ENCODE measurements at places on chromosomes 11 and 22.

DNA sequence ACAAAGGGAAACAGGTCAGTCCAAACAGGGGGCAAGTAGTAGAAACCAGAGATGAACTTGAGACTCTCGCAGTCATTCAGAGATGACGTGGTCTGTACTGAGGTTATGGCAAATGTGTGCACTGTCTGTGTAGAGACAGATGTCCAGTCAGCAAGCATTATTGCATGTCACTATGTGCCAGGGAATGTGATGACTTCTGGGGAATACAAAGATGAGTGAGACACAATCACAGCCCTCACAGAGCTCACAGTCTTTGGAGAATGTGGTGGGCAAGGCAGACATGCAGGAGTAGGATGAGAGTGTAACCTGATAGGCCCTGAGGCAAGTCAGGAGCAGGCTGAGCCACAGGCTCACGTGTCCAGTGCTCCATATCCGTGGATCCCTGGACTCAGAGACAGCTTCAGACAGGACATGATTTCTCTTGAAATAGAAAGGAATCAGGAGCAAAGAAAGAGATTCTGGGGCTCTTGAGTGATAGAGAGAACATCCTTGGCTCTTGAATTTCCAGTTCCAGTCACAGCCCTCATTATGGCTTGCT lies 550.7 kb downstream of the ETS1 start:
- no peak for DNase-seq

DNA sequence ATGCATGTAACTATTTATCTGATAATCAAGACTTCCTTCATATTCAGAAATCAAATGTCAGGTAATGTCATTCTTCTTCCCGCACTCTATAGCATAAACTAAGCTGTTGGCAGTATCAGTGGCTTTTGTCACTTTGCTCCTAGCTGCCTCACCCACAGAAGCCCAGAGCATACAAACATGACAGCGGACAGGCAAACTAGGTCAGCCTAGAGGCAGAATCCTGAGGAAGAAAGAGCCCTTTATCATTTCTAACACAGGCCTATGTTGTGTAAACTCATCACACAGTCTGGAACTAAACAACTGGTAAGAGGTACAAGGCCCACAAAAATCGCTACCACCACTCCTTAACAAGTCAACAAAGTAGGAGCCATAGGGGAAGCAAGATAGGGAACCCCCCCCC lies 21.0 kb downstream of the GUCY1A2 start:
- no peak for DNase-seq

- no peak for DNase-seq
Measured at GRCh38 chr11:3178349-3178748, 13.2 kb upstream of the OSBPL5 start.

- no peak for DNase-seq
Measured at GRCh38 chr22:39611360-39611759, 40.8 kb downstream of the CACNA1I start.

DNA sequence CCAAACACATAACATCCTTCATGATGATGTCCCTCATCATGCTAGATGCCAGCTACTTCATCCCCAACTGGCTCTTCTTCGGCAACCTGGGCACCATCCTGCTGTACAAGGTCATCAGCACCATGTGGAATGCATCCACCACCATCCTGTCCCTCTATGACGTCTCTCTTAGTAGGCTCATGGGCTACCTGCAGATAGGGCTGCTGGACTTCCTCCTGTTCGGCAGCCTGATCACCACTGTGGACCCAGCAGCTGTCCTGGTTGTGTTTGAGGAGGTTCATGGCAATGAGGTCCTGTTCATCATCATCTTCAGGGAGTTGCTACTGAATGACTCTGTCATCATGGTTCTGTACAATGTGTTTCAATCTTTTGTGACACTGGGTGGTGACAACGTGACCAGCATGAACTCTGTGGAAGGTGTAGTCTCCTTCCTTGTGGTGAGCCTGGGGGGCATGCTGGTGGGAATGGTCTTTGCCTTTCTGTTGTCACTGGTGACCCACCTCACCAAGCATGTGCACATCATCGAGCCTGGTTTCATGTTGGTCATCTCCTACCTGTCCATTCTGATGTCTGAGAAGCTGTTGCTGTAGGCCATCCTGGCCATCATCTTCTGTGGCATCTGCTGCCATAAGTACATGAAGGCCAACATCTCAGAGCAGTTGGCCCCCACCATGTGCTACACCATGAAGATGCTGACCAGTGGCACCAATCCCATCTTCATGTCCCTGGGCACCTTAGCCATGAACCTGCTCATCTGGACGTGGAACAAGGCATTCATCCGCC lies 120.7 kb upstream of the SERPIND1 start:
- no peak for DNase-seq

DNA sequence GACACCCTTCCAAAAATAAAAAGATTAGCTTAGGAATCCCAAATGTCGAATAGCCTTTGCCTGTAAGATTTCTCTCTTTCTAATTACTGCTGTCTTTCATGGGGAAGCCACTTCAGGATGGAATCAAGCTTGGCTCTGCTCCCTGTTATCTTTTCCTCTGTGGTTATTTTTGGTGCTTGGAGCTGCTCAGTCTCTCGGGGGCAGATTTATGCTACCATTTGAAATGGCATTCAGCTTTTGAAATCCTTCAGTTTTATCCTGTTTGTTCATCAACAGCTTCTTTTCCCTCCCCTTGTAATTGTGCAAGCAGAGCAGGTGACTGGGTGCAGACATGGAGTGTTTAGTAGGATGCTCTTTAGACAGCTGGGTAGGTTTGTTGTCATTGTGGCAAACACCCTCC lies 111.0 kb downstream of the DBX1 start:
- DNase-seq: no peak

DNA sequence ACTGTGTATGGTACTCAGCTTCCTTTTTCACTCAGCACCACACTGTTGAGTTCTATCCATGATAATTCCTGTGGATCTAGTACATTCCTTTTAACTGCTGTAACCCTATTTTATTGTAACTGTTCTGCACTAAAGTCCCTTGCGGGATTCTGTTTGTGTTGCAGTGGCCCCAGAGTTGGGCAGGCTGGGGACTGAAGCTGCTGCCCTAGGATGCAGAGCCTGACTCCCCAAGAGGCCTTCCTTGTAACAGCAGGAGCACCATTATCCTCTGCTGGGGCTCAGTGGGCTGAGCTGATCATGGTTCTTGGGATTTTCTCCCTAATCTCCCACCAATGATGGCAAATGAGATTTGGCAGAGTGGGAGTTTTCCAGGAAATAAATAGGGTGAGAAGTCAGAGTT lies 77.7 kb downstream of the CABIN1 start:
- DNase-seq: no peak

DNA sequence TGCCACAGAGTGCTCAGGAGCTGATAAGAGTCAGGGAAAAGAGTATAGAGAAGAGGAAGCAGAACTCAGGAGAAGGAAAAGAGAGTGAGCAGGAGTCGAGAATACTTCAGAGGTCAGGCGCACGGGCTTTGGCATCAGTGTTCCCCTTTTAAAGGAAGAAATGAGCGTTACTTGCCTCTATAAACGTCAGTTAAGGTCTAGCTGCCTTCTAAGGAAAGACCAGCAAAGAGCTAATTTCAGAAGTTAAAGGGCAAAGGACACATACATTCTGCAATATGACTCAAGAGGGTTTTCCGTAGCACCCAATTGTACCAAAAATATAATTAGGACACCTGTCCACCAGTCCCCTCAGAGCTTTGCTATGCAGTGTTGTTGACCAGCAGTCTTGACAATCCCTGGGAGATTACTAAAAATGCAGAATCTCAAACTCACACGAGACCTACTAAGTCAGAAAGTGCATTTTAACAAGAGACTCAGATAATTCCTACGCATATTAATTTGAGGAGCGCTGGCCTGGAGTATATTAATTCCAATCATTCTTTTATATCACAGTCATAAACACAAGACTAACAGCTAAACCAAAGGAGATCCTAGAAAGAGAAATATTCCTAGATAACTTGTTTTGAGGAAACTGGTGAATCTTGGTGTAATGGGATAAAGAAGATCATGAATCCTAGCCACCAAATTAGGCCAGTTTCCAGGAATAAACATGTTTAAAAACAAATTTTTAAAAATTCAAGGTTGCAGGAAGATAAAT lies 249.0 kb downstream of the CADM1 start:
- DNase-seq: no peak

DNA sequence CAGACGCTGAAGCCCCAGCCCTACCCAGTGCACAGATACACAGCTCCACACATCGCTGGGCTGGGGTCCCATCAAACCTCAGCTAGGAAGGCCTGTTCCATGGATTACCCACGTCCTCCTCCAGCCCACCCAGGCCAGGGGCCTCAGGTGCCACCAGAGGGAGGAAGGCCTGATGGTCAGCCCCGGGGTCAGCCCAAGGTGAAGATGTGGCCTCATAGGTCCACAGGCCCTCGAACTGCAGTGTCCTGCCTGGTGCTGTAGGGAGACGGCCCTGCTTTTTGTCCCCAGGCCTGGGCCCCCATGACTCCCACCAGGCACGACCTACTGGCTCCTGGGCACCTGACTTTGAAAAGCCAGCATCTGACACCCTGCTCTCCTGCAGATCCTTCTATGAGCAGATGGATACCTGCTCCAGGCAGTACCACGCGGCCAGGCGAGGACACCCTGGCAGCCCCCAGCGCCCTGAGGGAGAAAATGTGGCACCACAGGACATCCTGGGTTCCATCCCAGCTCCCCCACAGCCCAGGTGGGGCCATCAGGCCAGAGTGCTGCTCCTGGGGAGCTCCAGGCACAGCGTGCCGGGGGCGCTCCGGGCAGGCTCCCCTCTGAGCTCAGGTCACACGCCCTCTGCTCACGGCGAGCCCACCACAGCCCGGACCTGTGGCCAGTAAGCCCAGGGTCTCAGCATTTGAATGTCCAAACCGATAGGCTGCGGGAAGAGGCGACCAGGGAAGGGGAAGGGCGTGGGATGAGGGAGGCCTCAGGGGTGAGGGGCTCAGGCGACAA lies 15.8 kb upstream of the MOB2 start:
- DNase-seq: no peak

DNA sequence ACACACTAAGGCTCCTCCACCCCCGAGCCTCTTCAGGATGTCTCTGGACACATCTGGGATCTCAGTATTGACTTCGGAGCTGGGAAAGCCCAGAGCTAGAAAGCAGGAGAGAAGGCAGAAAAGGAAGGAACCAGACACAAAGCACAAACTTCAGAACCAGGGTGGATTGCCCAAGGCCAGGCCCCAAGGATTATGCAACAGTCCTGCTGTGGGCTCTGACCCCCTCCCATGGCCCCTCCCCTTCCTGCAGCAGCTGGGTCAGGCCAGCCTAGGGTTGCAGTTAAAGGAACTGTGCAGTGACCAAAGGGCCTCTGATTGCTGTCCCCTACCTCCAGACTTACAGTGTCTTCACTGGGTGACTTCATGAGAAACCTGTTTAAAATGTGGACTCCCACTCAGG lies 5.3 kb downstream of the KCNE3 start:
- no peak for DNase-seq

DNA sequence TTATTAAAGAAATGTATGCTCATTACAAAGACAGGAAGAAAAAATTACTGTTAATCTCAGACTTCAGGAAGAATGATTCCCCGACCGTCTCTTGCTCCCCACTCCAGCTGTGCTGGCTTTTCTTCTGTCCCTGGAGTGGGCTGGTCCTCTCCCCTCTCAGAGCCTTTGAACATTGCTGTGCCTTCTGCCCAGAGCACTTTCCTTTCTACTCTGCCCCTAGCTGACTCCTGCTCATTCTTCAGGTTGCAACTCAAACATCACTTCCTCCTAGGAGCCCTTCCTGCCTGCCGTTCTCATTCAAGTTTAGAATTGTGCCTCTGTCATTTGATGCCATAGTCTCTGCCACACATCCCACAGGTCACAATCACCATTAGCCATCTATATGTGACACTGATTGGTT lies 329.5 kb downstream of the MIAT start:
- DNase-seq: no peak

- DNase-seq: no peak
Measured at GRCh38 chr11:103344886-103345285, 235.7 kb downstream of the DYNC2H1 start.

GRCh38 chr11:33869481-33870422 lies 22.1 kb downstream of the LMO2 start:
- DNase-seq: peak; percentile 35

DNA sequence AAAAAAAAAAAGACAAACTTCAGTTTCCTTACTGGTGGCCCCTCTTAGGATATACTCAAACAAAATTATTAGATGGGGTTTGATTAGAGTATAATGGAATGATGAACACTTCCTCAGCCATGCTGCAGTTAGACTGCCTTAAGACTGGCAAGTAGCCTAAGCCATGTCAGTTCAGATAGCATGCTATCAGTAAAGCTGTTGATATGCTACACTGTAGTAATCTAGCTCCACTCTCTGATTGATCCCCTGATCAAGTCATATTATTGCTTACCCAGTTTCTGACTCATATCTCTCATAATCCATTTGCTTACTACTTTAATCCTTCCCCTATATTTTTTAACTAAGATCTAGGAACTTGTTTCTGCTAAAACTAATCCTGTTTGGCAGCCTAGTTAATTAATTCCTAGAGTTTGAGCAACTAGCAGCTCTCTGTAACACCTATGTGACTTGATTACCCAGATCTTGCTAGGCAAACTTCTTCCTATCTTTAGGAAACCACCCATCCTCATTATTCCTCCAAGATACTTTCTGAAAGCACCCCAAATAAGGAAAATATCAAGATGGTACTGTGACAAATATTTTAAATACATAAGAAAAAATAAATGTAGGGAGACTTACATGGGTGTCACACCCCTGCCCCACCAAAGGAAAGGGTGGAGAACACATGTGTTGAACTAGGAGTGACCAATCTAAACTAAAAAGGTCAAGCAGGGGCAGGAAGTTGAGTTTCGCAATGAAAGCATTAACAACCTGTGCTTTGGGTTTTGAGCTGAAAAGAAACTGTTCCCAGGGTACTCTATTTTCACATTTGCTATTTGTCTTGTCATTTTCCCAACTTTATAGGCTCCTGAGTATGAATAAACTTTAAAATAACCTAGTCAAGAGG lies 43.2 kb downstream of the PIK3C2A start:
- DNase-seq: no peak

DNA sequence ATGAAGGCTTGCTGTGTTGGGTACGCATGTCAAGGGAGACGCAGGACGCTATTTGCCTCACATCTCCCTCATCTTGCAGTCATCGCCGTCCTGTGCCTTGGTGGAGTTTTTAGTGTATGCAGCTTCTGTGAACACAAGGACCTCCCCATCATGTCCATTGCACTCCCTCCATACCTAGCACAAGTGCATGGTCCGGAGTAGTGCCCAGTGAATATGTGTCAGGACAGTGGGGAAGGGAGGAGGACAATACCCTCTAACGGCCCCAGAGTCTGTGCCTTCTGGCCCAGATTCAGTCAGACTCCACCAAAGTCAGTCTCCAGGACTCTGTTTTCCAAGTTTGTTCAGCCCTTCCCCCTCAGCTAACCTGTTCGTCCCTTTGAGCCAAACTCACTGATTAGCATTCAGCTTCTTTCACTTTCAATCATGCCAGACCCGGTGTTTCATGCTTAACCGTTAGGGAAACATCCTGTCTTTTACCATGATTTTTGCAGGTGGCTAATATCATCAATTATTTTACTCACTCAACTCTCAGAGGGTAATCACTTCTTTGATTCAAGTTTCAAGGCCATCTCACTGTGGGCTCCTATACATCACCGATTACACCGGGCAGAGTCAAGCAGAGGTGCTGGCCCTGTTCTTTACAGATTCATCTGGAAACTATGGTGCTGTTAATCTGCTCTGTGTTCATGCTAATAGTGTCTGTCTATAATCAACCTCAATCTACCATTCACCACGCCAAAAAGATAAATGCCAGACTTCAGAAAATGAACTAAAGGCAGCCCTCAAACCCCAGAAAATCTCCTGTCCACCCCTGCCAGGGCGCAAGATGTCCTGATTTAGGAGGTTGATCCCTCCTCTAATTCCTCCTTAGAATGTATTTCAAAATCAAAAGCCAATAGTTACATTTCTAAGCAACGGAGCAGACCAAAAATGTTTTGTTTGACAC lies 156.5 kb downstream of the RRAS2 start:
- no peak for DNase-seq

GRCh38 chr22:37741312-37741795 lies 44.5 kb downstream of the TRIOBP start:
- DNase-seq: peak; percentile 84
